ENCODE measurements at places on chromosomes 3 and 15.

DNA sequence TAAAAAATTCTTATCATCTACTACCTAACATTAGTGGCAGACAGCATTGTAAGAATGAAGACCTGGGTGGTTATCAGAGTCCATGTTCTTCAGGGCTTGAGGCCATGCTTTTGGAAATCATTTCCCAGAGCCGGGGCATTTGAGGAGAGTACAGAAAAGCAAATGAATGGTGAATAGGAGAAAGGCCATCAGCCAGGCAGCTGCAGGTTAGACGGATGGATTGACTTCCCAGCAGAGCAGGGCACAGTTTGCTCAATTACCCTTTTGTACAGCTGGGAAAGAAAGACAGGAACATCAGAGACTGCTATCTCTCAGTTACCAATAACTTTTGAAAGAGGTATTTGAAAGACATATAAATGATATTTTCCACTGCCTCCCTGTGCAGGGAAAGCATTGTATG lies 135.6 kb downstream of the ALCAM start:
- no peak for DNase-seq

GRCh38 chr3:40179016-40179415 lies 130.5 kb upstream of the EIF1B start:
- DNase-seq = peak; percentile 36

- DNase-seq = no peak
Measured at GRCh38 chr15:48861813-48862431, 16.0 kb upstream of the EID1 start.

GRCh38 chr3:117144853-117145252 lies 435.3 kb downstream of the TUSC7 start:
- no peak for DNase-seq

GRCh38 chr3:70000563-70001081 lies 1.1 kb downstream of the SAMMSON start:
- DNase-seq = no peak

- DNase-seq = no peak
Measured at GRCh38 chr15:58357529-58358476, 74.0 kb upstream of the LIPC start.

DNA sequence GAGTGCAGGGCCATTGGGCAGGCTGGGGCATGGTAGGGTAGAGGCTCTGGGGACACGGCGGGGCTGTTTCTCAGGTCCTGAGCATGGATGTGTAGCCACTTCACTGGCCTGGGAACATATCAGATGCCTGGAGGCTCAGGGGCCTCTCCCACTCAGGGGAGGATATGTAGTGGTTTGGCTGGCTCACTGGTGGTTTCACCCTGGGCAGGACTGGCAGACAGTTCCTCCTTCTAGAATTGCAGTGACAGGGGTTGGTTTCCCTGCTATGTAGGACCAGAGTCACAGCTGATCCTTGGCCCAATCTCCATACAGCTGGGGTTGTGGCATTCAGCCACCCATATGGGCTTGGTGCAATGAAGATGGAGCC lies 4.8 kb upstream of the ARHGAP31 start:
- no peak for DNase-seq

DNA sequence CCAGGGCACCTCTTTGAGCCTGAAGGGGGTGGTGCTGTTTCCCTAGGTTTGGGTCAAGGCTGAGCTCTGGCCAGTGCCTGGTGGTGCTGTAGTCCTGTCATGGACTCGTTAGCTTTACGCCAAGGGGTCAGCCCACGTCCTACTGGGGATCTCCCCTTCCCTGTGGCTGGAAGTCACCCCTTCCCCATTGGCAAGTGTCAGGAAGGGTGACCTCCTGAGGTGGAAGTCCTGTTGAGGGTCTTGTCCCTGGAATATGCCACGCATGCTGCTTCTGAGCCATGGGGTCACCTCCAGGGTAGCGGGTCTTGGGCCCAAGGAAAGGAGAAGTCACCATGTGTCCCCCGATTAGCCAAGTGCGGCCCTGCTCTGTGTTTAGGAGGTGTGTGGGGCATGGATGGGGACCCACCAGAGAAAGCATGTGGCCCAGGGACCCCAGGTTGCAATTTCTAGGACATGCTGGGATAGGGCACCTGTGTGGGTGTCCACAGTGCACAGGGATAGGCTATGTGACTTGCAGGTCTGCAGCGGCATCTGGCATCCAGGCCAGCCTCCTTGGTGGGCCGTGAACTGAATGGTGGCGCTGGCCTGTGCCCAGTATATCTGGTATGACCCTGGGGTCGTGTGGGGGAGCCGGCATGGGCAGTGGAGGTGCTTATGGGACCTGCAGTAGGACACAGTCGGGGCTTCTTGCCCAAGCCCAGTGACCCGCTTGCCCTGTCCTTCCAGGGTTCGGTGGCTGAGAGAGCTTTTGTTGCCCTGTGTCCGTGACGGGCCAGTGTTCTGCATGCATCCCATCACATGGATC lies 226.7 kb downstream of the SNRPN start:
- no peak for DNase-seq

DNA sequence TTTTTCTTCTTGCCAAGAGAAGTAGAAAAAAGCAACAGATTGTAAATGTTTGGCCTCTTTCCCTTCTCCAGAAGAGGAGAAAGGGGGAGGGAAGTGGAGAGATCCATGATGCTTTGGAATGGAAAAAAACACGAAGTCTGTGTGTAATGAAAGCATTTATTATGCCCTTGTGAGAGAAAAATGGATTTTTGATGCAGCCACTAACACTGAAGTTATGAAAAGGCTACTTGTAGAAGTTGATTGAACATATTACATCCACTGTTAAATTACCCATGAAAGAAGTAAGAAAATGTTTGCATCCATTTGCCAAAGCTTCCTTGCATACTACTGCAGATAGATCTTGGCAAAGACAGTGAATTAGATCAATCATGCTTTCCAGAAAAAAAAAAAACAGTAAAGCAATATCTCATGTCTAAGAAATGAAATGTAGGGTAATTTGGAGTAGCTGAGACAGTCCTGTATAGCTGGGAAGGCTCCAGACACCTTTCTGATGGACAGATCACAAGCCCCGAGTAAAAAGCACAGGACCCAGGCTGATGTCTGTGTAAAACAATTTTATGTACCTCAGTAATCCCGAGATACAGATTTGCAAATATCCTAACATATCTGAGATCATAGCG lies 295.5 kb downstream of the PLOD2 start:
- no peak for DNase-seq

GRCh38 chr3:182309120-182309519 lies 484.2 kb upstream of the ATP11B start:
- DNase-seq = no peak

DNA sequence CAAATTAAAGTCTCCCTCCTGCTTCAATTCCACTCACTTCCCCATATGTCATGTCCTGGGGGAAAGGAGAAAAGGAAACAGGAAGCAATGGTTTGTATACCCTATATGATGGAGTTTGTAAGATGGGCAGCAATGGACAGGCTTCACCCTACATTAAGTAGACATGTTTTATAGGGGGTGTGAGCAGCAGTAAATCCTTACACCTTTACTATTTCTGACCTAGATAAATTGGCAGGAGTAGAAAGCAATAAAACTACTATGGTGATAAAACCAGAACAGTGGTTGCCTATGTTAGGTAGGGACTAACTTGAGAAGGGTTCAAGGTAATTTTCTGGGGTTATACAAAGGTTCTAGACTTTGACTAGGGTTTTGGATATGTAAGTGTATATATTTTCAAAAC lies 301.7 kb downstream of the GBE1 start:
- DNase-seq = no peak

- DNase-seq = no peak
Measured at GRCh38 chr3:117358717-117359314, 649.2 kb downstream of the TUSC7 start.

DNA sequence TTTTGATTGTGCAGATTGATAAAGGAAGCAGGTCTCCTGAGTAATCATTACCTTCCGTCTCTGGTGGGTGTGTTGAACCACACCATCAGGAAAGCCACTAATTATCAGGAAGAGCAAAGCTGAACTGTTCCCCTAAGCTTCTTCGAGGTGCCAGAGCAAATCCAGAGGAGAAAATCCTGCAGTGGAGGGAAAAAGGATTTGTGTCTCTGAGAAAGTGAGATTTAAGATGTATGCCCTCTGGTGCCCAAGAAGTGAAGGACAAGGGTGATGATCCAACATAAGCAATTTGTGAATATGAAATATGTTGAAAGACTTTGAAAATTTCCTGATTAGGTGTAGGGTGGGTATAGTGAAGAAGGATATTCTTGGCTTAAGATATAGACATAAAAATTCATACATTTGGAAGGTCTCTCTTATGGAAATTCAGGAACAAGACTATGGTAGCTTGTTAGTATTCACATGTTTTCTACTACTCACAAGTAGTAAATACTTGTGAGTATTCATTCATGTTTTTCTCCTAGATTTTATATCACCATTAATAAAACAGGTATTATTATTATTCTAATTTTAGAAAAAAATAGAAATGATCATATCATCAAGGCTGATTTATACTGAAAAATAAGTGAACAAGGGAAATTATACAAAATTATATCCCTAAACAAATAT lies 34.8 kb downstream of the COMMD2 start:
- DNase-seq = peak; percentile 74

GRCh38 chr3:129672412-129672811 lies 65.9 kb upstream of the PLXND1 start:
- DNase-seq = no peak

DNA sequence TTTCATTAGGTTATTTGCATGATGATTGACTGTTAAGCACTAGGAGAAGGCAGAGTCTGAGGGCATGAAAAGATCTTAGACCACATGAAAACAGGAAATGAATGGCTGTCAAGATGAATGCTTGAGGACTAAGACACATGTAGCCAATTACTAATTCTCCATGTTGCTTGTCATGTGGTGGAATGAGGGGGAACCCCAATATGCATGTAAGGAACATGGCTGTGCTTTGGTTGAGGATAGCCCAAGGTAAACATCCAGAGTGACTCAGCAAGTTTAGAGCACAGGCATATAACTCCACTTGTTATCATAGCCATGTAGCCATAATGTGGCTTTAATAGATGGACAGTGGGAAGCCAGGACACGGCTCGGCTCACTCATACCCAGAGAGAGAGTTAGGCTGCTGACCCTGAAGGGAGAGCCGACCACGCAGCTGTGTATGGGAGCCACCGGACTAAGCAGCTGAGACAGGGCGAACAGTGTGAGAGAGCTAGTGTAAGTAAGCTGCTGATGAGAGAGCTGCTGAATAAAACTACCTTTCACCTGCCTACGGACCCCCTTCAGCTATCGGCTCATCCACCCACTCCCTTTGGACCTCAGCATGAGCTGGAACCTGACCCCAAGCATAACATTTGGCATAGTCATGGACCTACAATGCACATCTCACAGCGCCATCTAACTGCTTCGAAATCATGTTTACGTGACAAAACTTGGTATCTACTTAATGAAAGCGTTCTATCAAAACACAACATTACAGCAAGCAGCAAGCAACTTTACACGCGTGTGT lies 37.6 kb downstream of the ANO10 start:
- DNase-seq = no peak

DNA sequence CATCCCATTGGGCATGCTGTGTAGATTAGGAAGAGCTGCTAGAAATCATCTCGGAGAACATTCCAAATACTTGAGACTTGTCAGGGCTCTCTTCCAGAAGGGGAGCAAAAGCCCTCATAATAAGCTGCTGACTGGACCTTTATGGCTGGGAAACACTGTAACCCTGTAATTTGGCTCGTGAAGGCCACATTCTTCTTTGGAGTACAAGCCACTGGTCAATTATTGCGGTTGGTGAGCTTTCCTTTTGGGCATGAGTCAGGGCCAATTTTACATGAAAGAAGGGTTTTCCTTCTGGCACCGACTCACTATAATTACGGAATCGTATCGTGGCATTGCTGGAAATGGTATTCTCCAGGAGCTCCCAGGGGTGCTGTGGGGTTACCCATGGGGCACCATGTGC lies 434.5 kb upstream of the RGMA start:
- DNase-seq = no peak

- no peak for DNase-seq
Measured at GRCh38 chr3:63199606-63200005, 78.5 kb upstream of the SYNPR start.

DNA sequence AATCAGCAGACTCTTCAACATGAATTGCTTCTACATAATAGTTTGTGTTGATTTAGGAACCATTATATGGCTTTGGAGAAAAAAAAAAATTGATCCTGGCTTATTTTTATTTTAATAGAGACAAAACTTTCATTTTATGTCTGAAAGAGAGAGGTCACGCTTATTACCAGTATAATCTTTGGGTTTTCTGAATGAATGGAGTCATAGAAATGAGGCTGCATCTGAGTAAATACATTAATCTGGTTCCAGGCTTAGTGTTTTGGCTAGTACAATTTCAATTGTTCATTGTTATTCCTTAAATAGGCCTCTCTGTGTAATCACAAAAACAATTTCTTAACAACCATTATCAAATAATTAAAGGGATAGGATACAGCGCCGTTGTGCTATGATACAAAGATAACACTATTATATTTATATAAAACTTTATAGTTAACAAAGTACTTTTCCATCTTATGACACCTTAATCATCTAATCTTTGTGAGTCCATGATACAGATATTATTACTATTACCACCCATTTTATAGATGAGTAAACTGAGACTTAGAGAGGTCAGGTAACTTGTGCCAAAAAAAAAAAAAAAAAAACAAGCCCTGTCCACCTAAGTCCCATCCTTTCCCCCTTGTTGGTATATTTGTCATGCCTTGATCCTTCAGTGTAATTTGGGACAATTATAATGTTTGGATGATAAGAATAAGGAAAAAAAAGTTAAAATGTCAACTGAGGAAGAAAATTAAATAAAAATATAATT lies 41.8 kb upstream of the GOLM2 start:
- no peak for DNase-seq

GRCh38 chr3:111712294-111713167 lies 117.4 kb upstream of the ZBED2 start:
- no peak for DNase-seq

- DNase-seq = no peak
Measured at GRCh38 chr3:196440696-196441095, 8.5 kb upstream of the UBXN7 start.
